Thyroid gland (tissue), 4 donors: ENCODE measurements at places on chromosomes 16 and 17. TPM values are rescaled to one million over a fixed set of nuclear protein-coding genes. Genes with fewer than 3 reads are reported as not detected.

DNA sequence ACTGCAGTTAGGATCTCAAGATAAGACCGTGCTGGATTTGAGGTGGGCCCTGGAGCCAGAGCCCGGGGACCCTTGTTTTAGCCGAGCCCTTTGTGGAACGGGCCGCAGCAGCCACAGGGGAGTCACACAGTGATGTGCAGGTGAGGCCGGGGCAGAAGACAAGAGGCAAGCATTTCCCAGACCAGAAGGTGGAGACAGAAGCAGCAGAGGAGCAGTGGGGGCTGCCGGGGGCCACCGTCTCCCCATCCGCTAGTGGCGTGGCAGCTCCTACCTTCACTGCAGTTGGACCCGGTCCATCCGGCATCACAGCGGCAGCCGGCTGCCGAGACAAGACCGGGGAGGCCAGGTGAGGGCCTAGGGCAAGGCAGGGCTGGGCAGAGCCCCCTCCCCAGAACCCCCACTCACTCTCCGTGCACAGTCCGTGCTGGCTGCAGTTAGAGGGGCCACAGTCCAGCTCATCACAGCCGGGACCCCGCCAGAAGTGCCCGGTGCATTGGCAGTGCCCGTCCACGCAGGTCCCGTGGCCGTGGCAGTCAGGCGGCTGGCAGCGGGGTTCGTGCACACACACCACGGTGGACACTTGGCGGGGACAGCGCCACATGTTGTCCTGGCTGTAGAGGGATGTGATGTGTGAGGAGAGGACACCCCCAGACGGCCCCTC, 6.0 kb downstream of the NAGPA start:
- no peak for DNase-seq

GRCh38 chr16:54325616-54326265, 39.2 kb upstream of the IRX3 start:
- DNase-seq, result no peak

- DNase-seq, result no peak
These were observed 36.9 kb downstream of the SNTB2 start for GRCh38 chr16:69223882-69224281.

DNA sequence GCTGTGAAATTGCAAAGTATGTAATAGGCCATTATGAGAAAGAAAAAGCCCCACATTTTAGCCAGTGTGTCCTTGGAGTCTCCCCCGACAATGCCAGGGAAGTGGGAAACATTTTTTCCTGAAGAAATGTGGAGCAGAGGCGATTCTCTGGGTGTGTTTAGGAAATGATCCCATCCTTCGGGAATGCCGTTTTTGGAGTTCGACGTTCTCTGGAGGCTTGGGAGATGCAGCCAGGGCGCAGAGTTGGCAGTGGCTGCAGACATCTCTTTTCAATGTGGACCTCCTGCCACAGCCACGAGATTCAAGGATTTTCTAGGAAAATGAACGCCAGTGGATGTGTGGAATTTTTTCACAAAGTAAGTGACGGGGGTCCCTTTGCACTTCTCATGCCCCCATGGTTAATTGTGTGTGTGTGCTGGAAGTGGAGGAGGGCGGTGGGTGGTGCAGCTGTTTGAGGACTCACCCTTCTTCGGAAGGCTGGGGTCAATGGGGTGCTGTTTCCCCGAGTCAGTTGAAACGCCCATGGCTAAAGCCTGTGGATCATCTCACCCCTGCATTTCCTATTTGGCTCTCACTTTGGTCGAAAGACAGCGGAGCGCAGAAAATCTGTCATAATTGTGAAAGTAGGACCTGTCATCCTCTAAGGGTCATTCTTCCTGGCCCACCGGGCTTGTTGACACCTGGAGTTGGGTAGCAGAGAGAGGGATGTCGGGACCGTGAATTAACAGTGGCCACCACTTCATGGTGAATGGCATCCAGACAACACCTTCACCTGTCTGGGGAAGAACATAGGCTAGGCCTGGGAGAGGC, 73.2 kb downstream of the CMIP start:
- DNase-seq, result no peak

- no peak for DNase-seq
These were observed 28.9 kb downstream of the DCUN1D3 start for GRCh38 chr16:20871258-20871657.

GRCh38 chr17:3894911-3895343, 2.1 kb upstream of the CAMKK1 start:
- peak; percentile 89 for DNase-seq

GRCh38 chr16:29820730-29821642, 724 bp downstream of the MVP start:
- DNase-seq, result peak; percentile 70

DNA sequence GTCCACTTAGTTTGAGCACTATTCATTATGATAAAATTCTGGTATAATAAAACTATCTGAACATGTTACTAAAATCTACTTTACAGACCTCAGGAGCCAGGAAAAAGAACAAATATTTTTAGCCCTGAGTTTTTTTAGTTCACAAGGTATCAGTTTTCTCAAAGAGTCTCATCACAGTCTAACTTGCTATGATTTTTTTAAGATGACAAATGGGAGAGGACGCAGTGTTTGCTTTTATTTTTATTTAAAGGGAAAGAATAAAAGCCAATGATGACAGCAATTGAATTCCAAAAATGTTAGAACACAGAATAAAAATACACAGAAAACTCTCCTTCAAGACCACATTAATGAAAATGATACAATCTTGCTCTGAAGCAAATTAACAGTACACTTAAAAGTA, 7.4 kb downstream of the MED13 start:
- no peak for DNase-seq

- no peak for DNase-seq
These were observed 27.4 kb upstream of the CAPNS2 start for GRCh38 chr16:55539049-55539448.

DNA sequence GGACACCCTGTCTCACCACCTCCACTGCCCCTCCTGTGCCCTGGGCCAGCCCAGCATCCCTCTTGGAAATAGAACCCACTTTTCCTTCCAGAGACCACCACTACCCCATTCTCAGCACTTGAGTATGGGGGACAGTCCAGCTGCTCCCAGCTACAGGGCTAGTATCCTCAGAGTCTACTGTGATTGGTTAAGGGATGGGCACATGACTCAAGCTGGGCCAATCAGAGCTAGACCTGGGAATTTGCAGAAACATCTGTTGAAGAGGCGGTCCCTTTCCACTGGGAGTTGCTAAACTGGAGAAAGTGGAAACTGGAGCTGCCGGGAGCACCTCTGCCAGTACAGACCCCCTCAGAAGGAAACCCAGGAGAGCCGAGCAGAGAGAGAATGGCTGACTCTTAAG, 156.6 kb downstream of the GSG1L start:
- no peak for DNase-seq

DNA sequence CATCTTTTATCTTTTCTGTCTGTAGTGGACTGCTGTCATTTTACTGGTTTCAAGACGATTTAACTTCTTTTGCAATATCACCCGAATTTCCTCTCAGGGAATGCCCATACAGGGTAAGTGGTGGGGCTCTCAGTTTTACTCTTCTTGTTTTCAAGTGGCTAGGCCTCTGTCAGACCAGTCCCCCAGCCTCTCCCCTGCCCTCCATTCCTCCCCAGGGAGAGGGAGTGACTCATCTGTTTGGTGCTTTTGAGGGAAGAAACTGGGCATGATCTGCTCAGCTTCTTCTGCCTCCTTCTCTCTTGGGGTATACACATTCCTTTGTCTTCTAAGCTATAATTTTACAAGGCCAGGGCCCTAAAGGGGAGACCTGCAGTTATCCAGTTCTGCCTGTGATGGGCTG, 332.0 kb downstream of the CBLN1 start:
- peak; percentile 21 for DNase-seq

MYH1 gene
- total RNA-seq, result not detected

GRCh38 chr16:66520406-66521170, 29.3 kb downstream of the TK2 start:
- DNase-seq, result no peak

- DNase-seq, result no peak
These were observed 24.6 kb downstream of the COPRS start for GRCh38 chr17:31834448-31834847.
